ENCODE measurements at places on chromosomes 1 and 21.

DNA sequence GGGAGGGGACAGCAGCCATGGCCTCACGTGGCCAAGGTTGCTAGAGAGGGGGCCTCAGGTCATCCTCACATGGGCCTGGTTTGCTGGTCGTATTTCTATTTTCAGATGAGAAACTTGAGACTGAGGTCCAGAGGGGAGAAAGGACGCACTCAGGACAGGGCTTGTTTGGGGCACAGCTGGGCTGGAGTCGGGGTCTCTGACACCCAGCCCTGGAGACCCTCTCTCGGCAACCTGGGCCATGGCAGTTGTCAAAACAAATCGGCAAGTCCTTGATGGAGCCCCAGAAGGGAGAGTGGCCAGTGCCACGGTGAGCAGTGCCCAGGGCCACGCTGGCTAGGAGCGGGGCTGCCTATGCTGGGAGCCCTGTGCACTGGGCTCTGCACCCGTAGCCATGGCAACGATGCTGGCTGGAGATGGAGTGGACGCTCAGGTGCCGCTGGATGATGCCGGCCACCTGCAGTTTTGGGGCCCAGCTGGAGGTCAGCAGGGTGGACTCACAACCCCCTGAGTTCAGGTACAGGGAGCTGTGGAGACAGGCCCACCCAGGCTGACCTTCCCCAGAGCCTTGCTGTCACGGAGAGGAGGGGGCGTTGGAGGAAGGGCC is 11.1 kb downstream of the LRRC3 start:
- DNase-seq: no peak

DNA sequence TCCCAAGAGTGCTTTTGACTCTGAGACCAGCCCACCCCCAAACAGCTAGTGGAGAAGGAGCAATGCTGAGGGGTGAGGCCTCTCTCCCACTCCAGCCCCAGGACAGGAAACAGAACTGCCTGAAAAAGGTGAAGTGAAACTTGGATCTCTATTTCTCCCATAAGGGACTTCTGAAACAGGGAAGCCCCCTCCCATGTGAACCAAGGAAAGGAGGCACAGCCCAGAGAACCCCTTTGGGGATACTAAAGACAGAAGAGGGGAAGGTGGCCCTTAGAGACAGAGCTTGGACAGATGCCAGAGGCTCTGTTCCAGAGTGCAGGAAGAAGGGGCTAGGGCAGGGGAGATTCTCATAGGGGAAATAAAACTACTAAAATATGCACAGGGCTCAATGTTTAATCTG is 2.9 kb downstream of the TNFAIP8L2 start:
- DNase-seq: no peak

GRCh38 chr1:208164609-208165008 is 79.6 kb downstream of the PLXNA2 start:
- DNase-seq: no peak

DNA sequence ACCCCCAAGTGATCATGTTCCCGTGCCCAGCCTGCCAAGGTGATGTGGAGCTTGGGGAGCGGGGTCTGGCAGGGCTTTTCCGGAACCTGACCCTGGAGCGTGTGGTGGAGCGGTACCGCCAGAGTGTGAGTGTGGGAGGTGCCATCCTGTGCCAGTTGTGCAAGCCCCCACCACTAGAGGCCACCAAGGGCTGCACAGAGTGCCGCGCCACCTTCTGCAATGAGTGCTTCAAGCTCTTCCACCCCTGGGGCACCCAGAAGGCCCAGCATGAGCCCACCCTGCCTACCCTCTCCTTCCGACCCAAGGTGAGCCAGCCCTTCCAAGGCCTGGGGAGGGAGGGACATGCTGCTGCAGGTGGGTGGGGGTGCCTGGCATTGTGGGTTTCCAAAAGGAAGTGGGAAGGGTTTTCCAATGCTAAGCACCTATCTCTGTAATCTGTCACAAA is 2.3 kb downstream of the TRIM46 start:
- DNase-seq: no peak

GRCh38 chr1:171110621-171111326 is 20.1 kb downstream of the FMO3 start:
- no peak for DNase-seq

GRCh38 chr1:19400192-19400611 is 85.1 kb downstream of the CAPZB start:
- no peak for DNase-seq

- DNase-seq: no peak
Observed at GRCh38 chr1:168913711-168914463, 184.9 kb upstream of the DPT start.

DNA sequence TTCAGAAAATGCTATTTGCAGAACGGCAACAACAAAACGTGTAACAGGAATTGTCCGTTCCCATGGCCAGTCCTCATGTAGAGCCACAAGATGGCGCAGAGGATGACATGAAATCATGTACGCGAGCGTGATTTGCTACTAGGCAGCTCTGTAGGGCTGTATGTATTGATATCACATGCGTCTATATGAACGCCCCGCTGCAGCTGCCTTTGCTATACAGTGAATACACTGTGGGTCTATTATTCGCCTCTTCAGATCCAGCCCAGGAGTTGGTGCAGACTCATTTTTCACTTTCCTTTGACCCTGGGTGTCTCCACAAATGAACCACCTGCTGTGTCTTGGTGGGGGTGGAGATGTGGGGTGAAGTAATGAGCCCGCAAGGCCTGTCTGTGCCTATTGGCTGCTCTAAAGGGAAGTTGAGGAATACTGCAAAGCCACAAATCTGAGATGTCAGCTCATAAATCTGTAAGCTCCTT is 361.5 kb downstream of the KIF26B start:
- DNase-seq: no peak

DNA sequence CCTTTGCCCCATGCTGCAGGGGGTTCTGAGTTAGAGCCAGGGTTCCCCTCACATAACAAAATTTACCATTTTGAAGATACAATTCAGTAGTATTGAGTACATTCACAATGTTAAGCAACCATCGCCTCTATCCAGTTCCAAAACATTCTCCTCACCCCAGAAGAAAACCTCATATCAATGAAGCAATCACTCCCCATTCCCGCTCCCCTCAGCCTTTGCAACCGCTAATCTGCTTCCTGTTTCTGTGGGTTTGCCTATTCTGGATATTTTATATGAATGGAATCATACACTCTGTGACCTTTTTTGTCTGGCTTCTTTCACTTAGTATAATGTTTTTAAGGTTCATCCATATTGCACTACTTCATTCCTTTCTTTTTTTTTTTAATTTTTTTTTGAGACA is 32.9 kb downstream of the SERINC2 start:
- no peak for DNase-seq

DNA sequence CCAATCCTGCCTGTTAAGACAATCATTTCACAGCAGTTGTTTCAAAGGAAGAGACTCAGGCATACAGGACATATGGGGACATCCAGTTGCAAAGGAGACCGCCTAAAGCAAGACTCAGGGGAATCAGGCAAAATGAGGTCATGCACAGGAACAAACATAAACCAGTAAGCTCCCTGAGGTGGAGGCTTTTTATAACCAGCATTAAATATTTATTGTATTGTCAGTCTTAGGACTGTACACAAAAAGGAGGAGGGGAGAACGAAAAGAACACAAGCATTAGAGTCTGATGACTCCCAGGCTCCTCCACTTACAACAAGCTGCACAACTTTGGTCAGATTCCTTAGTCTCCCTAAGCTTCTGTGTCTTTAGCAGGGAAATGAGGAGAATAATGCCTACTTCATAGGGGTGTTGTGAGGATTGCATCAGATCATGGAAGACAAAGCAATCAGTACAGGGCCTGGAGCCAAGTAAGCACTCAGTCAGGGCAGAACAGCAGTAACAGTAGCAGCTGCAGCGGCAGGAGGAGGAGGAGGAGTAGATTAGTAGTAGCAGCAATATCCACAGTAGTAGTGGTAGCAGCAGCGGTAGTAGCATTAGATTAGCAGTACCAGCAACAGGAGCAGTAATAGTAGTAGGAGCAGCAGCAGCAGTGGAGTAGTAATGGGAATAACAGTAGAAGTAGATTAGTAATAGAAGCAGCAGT is 54.2 kb upstream of the SPATA6 start:
- DNase-seq: peak; percentile 12

DNA sequence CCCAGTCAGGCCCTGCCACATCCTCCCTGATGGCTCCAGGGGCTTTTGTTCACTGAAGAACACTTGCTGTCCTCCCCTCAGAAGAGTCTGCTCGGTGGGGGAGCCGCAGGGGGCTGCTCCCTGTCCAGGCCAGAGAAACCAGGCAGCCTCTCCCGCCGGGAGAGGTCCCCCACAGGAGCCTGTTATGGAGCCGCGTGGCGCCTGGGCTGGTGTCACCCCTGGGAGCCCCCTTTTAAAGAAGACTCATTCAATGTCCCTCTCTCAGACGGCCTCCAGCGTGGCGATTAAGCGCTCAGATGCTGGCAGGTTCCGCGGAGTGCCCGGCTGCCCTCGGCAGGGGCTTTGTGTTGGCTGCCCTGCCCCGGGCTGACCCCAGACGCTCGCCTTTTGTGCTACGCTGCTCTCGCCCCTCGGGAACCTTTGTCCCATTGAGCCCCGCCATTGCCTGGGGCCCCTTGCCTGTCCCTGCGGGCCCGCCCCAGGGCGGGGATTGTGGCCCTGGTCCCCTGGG is 43.1 kb downstream of the SKI start:
- DNase-seq: no peak

DNA sequence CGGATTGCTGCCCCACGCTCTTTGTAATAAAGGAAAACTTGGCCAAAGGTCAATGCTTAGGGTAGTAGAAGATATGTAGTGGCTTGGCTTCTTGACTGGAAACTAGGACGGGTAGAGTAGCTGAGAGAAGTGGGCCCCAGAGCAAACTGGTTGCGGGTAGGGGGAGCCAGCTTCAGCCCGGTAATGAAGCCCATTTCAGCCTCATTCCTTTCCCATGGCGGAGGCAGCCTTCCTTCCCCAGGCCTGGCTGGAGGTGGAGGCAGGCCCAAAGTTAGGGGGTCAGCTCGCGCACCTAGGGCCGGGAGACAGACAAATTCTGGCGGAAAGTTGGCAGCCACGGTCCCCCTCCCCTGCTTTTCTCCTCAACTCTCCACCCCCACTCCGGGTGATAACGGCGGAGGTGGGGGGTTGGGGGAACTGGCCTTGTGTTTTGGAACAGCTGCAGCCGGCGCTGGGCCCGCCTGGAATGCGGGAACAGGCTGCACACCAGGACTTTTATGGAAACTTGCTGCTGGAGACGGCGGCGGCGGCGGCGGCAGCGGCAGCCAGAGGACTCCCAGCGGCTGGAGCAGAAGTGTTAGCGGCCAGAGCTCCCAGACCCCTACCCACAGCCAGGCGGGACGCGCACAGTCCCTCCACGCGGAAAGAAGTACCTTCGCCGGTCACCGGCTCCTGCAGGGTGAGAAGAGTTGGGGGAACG is at the start of gene NEXN:
Gene NEXN (plus strand): TSS at position 544 of the 700 bp plus-strand sequence. CDS start 27,483 bp downstream, outside the sequence.
- DNase-seq: peak; percentile 82

DNA sequence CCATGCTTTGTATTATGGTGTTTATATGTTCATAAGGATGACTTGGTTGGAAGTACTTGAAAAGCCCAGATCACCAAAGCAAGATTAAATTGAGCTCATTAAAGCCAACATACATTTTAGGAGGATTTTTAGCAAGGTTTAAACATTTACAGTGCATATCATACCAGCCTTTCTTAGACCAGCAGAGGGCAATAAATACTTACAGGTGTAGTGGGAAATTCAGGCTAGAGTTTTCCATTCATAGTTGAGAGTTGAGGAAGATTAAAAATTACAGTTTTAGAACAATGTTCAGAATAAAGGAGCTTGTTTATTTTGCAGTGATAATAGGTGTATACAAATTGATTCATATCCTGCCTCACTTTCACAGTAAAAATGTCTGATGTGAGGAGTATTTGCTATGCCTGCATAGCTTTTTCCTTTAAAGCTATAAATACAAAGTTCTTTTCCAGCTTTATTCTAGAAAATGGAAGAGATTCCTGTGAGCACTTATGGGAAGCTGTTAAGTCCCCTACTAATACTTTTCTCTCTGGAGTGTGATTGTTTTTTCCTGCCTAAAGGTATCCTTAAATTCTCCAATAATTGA is 35.3 kb downstream of the DTL start:
- DNase-seq: no peak

DNA sequence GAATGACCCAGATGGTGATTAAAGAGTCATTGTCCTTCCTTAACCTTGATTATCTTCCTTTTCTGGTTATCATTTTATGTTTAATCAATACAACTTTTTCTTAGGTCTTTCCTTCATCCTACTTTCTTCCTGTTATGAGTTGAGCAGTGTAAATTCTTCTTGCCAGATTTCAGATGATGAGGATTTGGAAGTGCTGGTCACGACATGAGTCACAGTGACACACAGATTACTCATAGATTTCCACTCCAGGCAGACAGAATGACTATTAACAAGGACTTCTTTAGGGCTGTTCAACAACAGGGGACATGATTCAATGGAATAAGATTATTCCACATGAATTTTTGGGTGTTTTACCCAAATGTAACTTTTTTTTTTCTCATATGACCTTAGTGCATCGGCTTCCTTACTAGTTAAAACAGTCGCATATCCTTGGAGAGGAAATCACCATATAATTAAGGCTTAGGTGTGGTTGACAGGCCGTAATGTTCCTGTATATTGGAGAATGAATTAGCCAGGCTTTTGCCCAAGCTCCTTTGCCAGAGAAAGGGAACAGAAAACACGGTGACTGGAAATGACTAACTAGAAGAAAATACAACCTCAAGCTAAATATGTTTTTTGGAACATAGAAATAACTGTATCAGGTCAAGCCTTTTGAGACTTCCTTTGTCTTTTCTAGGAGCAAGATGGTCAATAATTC is 44.2 kb downstream of the PRRX1 start:
- DNase-seq: peak; percentile 74

DNA sequence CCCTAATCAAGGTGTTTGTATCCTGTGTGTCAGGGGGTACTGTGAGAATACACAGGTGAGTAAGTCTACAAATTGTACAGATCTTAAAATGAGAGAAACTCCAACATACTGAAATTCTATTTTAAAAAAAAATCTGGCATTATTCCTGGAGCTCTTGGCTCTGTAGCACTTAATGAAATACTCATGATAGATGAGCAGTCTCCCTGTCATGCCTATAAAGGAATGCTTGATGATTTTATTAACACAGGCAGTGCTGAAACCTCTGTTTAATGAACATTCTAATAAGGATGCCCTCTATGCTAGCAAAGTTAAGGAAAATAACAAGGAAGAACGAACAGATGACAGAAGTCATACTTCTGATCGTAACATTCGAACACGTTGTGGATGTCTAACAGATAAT is 233.9 kb upstream of the NEGR1 start:
- no peak for DNase-seq

- DNase-seq: no peak
Observed at GRCh38 chr1:225355863-225356262, 72.0 kb downstream of the LBR start.

Measured in MG63 (cell line).